ENCODE measurements at places on chromosomes 4 and X. TPM values are rescaled to one million over a fixed set of nuclear protein-coding genes. Genes with fewer than 3 reads are reported as not detected.

DNA sequence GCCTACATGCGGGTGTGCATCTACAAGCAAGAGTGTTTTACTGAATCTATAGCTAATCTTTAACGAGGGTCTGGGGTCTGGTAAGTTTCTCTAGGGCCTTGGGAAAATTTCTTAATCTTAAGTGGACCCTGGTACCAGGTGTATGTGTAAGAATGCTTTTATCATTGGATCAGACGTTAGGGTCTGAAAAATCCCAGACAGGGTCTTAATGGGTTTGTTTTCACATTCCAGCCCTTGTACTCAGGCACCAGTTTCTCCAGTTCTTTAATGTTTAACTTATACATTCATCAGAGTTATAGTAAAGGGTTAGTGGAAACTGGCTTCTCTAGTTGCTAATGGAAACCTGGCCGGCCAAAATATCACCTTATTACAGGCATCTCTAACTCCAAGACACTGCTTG lies 11.6 kb downstream of the MAGEB16 start:
- H3K36me3 ChIP-seq: no peaks in the 10 kb centered on the region
- no peak overlapping the region for H3K4me3 ChIP-seq
- no peak overlapping the region for H3K27ac ChIP-seq
- no peaks in the 10 kb centered on the region for H3K27me3 ChIP-seq
- no peaks in the 10 kb centered on the region for H3K4me1 ChIP-seq

The SATL1 gene
- total RNA-seq: not detected

DNA sequence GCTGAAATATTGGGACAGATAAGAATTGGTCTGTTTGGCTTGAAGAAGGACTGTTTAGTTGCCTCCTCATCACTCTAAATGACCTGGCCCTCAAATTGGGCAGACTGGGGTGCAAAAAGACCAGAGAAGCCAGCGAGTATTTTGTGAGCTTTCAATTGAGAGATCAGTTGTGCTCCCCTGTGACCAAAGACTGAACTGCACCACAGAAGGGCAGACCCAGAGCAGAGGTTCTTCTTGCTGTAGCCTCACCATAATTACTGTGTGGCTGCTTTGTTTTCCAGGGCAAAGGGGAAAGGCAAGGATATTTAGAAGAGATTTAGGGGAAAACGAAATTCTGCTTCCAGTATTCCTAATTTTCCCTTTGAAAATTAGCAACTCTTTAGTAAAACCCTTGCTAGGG lies 104.0 kb upstream of the MBNL3 start:
- no peaks in the 10 kb centered on the region for H3K27me3 ChIP-seq
- no peaks in the 10 kb centered on the region for H3K4me1 ChIP-seq
- no peaks in the 10 kb centered on the region for H3K36me3 ChIP-seq
- H3K4me3 ChIP-seq: no peak overlapping the region
- H3K27ac ChIP-seq: no peak overlapping the region
- no peak for DNase-seq

The PAGE4 gene
- not detected for total RNA-seq

The ENPP6 gene
- 0.27 TPM for total RNA-seq

The SORCS2 gene
- 0.68 TPM for total RNA-seq

GRCh38 chrX:135324463-135324862 lies 15.2 kb downstream of the ETDC start:
- no peak overlapping the region for H3K4me3 ChIP-seq
- peaks cover 4% of the 10 kb centered on the region for H3K36me3 ChIP-seq
- DNase-seq: no peak
- no peaks in the 10 kb centered on the region for H3K27me3 ChIP-seq

The VCX3A gene
- total RNA-seq: not detected

DNA sequence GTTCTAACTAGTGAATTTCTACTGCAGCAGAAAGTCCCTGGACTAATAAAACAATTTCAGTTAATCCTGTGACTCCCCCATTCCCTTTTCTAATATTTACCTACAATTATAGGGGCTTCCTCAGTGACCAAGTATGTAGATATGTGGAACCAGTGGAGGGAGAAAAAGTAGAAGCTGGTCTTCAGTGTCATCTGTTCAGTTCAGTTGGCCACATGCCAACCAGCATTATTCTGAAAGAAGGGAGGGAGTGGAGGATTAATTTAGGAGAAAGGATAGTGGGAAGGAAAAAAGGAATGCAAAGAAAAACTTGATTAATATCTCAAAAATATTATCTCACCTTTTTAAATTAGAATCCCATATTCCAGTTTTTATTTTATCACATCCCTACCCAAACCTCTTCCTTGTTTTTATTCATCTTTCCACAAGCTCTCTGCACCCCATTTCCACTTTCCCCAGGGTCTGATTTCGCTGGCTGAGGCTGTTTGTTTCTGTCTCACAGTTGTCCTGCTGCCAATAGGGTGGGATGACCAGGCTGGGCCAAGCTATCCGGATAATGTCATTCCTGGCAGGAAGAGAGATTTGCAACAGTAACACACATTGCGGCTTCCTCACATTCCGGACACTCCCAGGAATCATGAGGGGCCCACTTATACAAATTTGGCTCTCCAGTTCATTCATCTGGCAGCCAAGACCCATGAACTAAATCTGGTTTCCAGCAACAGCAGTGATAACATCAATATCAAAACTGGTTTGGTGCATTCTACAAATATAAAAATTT lies 24.6 kb upstream of the ANTXR2 start:
- H3K4me3 ChIP-seq: no peak overlapping the region
- no peaks in the 10 kb centered on the region for H3K4me1 ChIP-seq

DNA sequence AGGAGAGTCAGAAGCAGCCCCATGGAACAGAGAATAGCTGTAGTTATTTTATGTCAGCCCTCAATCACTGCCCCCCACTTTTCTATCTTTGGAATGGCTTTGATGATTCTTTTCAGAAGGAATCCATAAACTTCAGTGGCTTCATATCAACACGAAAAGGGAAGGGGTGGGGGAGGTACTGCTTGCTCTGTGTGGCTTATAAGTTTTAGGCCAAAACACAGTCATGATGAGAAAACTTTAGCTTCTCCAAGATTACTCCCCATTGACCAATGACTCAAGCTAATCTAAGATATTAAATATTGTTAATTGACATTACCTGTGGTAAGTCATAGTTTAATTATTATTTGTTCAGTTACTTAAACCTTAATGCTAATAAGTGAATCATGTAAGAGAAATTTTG lies 669.6 kb upstream of the FAM241A start:
- H3K27ac ChIP-seq: no peak overlapping the region
- no peak for DNase-seq
- no peaks in the 10 kb centered on the region for H3K27me3 ChIP-seq
- H3K36me3 ChIP-seq: no peaks in the 10 kb centered on the region

- peaks cover 22% of the 10 kb centered on the region for H3K36me3 ChIP-seq
- no peak for DNase-seq
- no peaks in the 10 kb centered on the region for H3K27me3 ChIP-seq
- H3K4me1 ChIP-seq: no peaks in the 10 kb centered on the region
Measured at GRCh38 chrX:130030826-130031225, 48.4 kb downstream of the BCORL1 start.

DNA sequence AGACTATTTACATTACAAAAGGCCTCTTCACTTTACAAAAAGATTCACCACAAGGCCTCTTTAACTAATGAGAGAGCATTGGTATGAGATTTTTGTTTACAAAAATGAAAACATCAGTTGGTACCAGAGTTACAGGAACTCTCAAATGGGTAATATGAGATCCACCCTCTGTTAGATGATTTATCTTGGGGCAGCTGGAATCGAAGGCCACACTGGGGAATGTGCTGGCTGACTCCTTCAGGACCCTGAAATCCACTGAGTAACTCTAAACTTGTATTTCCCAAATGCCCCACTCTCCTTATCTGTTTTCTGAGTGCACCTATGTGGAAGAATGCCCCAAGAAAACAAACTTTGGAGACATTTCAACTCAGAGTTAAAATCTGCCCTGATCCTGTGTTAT lies 232.9 kb upstream of the F9 start:
- H3K4me3 ChIP-seq: no peak overlapping the region
- H3K36me3 ChIP-seq: no peaks in the 10 kb centered on the region
- no peak for DNase-seq
- no peaks in the 10 kb centered on the region for H3K4me1 ChIP-seq
- no peaks in the 10 kb centered on the region for H3K27me3 ChIP-seq

DNA sequence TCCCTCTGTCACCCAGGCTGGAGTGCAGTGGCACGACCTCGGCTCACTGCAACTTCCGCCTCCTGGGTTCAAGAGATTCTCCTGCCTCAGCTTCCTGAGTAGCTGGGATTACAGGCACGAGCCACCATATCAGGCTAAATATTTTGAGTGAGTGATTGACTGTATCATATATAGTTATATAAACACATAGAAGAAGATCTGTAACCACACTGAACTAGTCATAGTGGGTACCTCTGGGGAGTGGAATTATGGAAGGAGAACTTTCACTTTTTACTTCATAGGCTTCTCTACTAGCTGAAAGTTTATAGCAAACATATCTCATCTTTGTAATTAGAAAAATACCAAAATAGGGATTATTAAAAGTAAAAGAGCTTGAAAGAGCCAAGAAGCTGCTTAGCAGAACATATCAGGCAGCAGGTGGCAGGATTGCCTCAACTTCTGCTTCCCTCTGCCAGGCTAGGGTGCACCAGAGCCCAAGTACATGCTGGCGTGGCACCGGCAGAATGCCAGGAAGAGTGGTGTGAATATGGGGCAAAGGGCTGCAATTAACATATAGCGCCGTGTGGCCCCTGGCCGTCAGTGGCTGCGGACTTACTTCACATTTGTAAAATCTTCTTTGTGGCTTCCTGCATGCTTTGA lies 39.5 kb upstream of the CD40LG start:
- no peaks in the 10 kb centered on the region for H3K4me1 ChIP-seq
- no peak for DNase-seq
- H3K27ac ChIP-seq: no peak overlapping the region
- H3K27me3 ChIP-seq: no peaks in the 10 kb centered on the region
- no peak overlapping the region for H3K4me3 ChIP-seq
- no peaks in the 10 kb centered on the region for H3K36me3 ChIP-seq

- no peaks in the 10 kb centered on the region for H3K4me1 ChIP-seq
- H3K27ac ChIP-seq: no peak overlapping the region
- no peak for DNase-seq
- H3K4me3 ChIP-seq: no peak overlapping the region
- no peaks in the 10 kb centered on the region for H3K36me3 ChIP-seq
Measured at GRCh38 chr4:98528882-98529281, 129.5 kb downstream of the TSPAN5 start.

- no peaks in the 10 kb centered on the region for H3K27me3 ChIP-seq
- DNase-seq: no peak
- peak overlapping the region; percentile 9 for H3K27ac ChIP-seq
- H3K4me1 ChIP-seq: peaks cover 68% of the 10 kb centered on the region
Measured at GRCh38 chr4:158139086-158139485, 33.7 kb downstream of the GASK1B start.

GRCh38 chr4:6104541-6105130 lies 86.4 kb upstream of the C4orf50 start:
- no peak overlapping the region for H3K27ac ChIP-seq
- H3K27me3 ChIP-seq: no peaks in the 10 kb centered on the region
- no peak overlapping the region for H3K4me3 ChIP-seq
- no peak for DNase-seq

The CXXC4 gene
- total RNA-seq: 2.5 TPM

The WDFY3 gene
- total RNA-seq: 140 TPM

- H3K27me3 ChIP-seq: no peaks in the 10 kb centered on the region
- no peak overlapping the region for H3K4me3 ChIP-seq
- no peaks in the 10 kb centered on the region for H3K4me1 ChIP-seq
- H3K27ac ChIP-seq: no peak overlapping the region
- no peaks in the 10 kb centered on the region for H3K36me3 ChIP-seq
- DNase-seq: no peak
Measured at GRCh38 chr4:146428298-146428697, 93.4 kb downstream of the SLC10A7 start.

DNA sequence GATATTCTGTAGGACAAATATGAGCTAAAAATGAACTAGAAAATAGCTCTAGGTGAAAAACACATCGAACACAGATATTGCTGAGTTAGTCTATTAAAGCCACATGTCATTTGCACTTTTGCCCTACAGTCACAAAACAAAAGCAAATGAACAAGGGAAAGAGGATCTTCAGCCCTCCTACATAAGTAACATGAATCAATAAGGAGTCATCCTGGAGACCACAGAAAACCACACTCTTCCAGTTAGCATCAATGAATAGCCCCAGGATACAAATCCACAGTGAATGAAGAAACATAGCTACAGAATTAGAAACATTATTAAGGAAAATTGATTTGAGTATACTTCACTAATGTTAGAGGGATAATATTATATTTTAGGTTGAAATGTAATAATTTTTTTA lies 311.4 kb downstream of the MAPK10 start:
- DNase-seq: no peak
- no peak overlapping the region for H3K4me3 ChIP-seq
- no peaks in the 10 kb centered on the region for H3K36me3 ChIP-seq
- H3K27ac ChIP-seq: no peak overlapping the region
- no peaks in the 10 kb centered on the region for H3K27me3 ChIP-seq

The ART3 gene
- not detected for total RNA-seq

DNA sequence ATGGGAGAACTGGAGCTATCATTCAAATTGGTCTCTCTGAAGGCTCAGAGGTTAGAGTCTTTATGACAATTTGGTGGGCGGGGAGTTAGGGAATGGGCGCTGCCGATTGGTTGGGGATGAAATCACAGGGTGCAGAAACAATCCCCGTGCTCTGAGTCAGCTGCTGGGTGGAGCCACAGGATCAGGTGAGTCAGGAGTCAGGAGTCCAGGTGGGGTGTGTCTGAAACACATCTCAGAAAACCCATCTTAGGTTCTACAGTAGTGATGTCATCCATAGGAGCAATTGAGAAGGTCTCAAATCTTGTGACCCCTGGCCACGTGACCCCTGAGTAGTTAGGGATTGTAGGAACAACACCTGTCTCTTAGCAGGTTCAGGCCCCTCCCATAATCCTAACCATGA lies 41.6 kb upstream of the TLR3 start:
- H3K27ac ChIP-seq: peak overlapping the region; percentile 35
- no peak for DNase-seq
- peaks cover 19% of the 10 kb centered on the region for H3K4me1 ChIP-seq
- no peaks in the 10 kb centered on the region for H3K36me3 ChIP-seq
- no peak overlapping the region for H3K4me3 ChIP-seq

DNA sequence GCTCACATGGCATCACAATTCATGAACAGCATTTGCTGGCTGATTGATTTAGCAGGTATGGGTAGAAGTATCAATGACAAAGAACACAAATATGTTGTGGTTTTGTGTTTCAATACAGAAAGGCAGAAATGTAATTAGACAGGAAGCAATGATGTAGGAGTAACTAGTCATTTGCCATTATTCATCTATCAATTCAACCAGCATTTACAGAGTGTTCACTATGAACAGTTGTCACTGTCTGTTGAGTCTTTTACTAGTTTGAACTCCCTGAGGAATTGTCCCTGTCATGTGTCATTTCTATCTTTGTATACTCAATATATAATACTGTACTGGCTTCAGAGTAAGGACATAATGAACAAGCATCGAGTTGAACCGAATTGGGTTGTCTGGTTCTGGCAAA lies 51.5 kb upstream of the ARHGAP24 start:
- DNase-seq: no peak
- no peaks in the 10 kb centered on the region for H3K36me3 ChIP-seq
- no peaks in the 10 kb centered on the region for H3K4me1 ChIP-seq
- no peaks in the 10 kb centered on the region for H3K27me3 ChIP-seq
- no peak overlapping the region for H3K4me3 ChIP-seq
- H3K27ac ChIP-seq: no peak overlapping the region

- H3K36me3 ChIP-seq: no peaks in the 10 kb centered on the region
- no peak for DNase-seq
- no peak overlapping the region for H3K27ac ChIP-seq
- no peaks in the 10 kb centered on the region for H3K27me3 ChIP-seq
- H3K4me1 ChIP-seq: no peaks in the 10 kb centered on the region
Measured at GRCh38 chrX:23911126-23911835, 3.5 kb downstream of the CXorf58 start.

- no peaks in the 10 kb centered on the region for H3K27me3 ChIP-seq
- H3K36me3 ChIP-seq: peaks cover 59% of the 10 kb centered on the region
- no peak for DNase-seq
- H3K4me1 ChIP-seq: no peaks in the 10 kb centered on the region
- H3K4me3 ChIP-seq: no peak overlapping the region
Measured at GRCh38 chr4:4423706-4424498, 37.0 kb downstream of the NSG1 start.
